ENCODE measurements at places on chromosomes 7 and 10.

DNA sequence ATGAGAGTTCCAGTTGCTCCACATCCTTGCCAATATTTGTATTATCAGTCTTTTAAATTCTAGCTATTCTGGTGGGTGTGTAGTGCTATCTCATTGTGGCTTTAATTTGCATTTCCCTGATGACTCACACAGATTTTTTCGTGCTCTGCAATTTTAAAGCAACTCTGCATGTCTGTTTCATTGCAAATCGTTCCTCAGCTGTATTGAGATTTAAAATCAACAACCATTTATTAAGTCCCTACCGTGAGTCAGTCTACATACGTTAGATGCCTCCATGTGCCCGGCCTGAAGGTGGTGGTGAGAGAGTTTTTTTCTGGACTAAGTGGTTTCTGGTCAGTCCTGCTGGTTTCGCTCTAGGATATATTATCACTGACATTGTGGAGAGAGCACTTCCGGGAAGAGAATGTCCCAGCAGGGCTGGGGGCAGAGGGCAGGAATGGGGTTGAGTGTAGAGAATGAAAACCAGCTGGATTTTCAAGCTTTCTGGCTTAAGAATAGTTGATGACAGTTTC lies 8.4 kb upstream of the HYCC1 start:
- H3K36me3 ChIP-seq, result no peaks in the 10 kb centered on the region
- peak overlapping the region; percentile 58 for H3K27ac ChIP-seq
- no peak overlapping the region for H3K4me3 ChIP-seq
- H3K27me3 ChIP-seq, result no peaks in the 10 kb centered on the region

DNA sequence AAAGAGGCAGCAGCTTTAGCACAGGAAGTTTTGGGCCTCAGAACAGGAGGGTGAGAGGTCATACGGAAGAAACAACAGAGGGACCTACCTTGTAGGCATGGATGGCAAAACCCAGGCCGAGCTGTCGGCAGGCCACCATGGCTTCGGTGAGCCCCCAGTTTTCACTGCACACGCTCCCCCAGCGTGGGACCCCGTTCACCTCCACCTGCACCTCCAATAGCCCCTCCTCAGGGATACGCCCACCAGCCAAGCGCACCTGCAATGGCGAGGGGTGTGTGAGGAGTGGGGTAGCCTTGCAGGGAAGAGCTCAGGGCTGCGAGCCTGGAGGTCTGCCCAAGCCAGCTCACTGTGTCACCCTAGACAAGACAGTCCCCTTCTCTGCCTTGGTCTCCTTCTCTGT lies 11.3 kb downstream of the LOXL4 start:
- H3K4me1 ChIP-seq, result peaks cover 9% of the 10 kb centered on the region
- H3K36me3 ChIP-seq, result peaks cover 14% of the 10 kb centered on the region
- no peak overlapping the region for H3K4me3 ChIP-seq
- H3K27me3 ChIP-seq, result no peaks in the 10 kb centered on the region
- DNase-seq, result no peak

DNA sequence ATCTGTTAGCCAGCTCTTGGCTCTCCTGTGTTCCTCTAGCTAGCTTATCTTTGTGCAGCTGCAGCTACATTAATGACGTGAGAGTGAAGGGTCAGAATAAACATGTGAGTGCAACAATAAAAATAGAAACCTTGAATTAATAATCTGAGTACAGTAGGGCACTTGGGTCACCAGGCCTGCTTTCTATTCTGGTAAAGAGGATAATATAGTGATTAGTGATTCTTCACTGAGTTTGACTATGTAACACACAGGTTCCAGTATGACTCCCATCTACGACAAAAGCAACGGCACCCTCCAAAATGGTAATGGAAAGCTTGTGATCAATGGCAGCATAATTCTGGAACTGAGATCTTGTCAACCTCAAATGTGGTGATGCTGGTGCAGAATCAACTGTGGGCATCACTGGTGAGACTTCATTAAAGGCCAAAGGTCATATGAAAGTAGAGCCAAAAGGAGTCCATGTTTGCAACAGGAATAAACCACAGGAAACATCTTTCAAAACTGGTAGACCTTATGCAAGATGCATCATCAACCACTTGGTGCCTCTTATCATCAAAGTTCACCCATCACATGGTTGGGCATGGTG lies 77.6 kb downstream of the NRBF2 start:
- H3K4me3 ChIP-seq, result no peak overlapping the region
- H3K27ac ChIP-seq, result no peak overlapping the region
- H3K36me3 ChIP-seq, result peaks cover 69% of the 10 kb centered on the region
- DNase-seq, result no peak
- peaks cover 57% of the 10 kb centered on the region for H3K4me1 ChIP-seq

DNA sequence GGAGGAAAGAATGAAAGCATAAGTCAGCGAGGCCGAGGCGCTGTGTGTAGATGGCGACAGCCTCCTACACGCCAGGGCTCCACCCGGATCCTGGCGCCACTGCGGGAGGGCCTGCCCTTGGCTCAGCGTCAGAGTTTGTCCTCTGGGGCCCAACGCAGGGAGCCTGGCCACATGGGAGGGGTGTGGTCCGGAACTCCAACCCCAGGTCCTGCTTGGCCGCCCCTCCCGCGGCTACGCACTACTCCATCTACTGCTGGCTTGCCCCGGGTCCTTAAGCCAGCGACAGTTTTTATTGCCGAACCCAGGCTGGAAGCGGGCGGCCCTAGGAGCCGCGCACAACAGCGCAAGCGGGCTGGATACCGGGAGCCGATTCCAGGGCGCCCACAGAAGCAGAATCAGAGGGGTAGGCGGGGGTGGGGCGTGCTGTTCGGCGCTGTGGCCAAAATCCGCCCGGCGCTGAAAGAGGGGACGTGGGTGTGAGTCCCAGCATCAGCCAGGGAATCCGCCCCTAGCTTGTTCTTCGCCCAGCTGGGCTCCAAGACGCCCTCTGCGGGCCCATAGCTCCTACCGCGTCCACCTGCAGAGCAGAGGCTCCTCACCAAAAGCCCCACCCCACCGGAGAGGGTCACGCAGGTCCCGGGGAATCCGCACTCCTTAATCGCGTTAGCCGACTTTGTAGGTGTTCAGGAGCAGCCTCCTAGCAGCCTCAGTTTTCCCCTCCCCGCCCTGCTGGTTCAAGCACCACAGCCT lies 4.5 kb downstream of the KAZALD1 start:
- H3K36me3 ChIP-seq, result no peaks in the 10 kb centered on the region
- DNase-seq, result peak; percentile 91
- peaks cover 59% of the 10 kb centered on the region for H3K4me1 ChIP-seq

DNA sequence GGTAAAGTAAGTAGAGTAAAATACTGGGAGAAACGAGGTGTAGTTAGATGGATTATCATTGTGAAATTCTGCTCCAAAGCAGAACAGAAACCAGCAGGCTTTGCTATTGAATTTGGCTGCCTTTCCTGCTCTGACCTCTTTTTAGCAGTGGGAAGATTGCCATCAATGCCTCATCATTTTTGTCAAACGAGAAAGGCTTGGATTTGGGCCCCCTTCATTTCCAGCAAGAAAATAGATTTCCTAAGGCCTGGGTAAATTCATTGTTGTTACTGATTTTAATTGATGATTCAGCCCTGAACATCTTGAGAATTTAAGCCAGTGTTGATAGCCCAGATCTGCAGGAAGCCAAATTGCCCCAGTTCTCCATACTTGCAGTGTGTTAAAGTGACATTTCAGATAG lies 35.2 kb upstream of the ASAH2 start:
- H3K4me3 ChIP-seq, result no peak overlapping the region
- H3K27ac ChIP-seq, result no peak overlapping the region
- DNase-seq, result no peak

GRCh38 chr10:4802711-4803487 lies 23.1 kb upstream of the AKR1E2 start:
- no peak overlapping the region for H3K27ac ChIP-seq
- no peaks in the 10 kb centered on the region for H3K4me1 ChIP-seq
- H3K27me3 ChIP-seq, result no peaks in the 10 kb centered on the region
- no peaks in the 10 kb centered on the region for H3K36me3 ChIP-seq
- no peak overlapping the region for H3K4me3 ChIP-seq
